ENCODE measurements at places on chromosomes 2 and 18.

DNA sequence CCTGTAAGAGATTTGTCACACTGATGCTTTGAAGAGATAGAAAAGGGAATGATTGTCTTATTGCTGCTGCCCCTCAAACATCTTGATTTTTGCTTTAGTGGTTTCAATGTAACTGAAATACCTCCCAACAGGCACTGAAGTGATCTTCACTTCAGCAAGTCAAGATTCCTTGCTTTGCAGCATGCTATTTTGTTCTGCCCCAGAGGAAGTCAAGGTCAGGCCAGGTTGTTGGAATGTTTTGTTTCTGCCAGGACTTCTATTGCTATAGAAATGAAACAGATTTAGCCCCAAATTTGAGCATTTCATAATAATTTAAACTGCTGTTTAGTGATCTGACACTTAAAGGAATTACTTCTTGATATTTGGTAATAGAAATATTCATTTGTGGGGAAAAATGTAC, 277.6 kb downstream of the ZNF804A start:
- no peak for DNase-seq

DNA sequence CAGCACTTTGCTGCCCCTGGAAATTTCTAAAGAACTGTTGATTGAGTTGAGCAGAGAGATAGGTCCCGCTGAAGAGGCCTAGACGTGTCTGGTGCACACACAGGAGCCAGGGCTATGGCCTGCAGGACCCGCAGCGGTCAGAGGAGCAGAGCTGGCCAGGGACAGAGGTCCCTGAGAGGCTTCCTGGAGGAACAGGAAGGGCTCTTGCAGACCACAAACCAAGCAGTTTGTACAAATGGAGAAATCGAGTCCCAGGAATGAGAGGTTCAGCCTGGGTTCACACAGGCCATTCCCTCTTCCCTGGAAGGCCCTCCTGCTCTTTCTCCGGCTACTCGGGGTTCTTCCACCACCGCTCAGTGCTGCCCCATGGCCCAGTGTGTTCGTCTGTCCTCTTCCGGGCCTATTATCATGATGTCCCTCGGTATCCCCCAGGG, 1.2 kb upstream of the BIN1 start:
- no peak for DNase-seq

DNA sequence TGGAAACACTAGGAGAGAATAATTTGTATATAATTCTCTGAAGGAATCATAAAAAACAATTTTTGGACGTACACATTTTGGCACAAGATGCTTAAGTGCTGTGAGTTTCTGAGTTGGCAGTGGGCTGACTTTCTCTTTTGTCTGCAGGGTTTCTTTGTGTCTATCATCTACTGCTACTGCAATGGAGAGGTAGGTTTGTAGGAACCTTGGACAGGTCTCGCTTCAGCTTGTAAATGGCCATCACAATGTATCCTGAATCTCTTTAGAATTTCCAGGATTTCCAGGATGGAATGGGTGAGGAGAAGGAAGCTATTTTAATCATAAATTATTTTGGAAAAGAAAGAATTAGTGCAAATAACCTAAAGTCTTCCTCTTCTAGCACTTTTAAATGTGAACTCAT, 83.9 kb downstream of the PTH2R start:
- no peak for DNase-seq

DNA sequence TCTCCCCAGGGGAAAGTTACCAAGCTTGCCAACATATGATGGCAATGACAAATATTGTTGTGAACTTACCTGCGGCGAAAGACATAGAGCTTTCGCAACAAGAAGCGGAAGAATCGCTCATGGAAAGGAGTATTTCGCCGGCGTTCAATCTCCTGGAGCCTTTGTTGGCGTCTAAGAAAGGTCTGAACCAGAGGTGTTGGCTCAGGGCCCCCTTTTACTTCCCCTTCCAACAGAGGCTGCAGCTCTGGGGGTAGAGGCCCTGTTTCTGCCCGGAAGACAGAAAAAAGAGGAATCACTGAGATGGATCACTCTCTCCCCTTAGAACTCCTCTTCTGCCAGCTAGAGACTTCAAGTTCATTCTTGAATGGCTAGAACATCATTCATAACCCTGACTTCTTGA, 10.8 kb downstream of the GGCX start:
- no peak for DNase-seq

GRCh38 chr18:961644-962355, 57.1 kb downstream of the ADCYAP1 start:
- no peak for DNase-seq

DNA sequence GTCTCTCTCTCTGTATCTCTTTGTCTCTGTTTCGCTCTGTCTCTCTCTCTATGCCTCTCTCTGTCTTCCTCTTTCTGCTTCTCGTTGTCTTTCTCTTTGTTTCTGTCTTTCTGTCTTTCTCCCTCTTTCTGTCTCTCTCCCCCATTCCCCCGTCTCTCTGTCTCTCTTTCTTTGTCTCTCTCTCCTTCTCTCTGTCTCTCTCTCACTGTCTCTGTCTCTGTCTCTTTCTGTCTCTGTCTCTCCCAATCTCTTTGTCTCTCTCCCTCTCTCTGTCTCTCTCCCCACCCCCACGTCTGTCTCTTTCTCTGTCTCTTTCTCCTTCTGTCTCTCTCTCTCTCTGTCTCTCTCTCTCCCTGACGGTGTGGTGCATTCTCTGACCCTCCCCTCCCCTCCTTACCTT, 71.9 kb upstream of the ZNF516 start:
- no peak for DNase-seq

- peak; percentile 89 for DNase-seq
Measured at GRCh38 chr18:21704603-21705364, at the start of gene ABHD3. Gene ABHD3, minus strand, starts transcription at chr18:21704774. Its CDS starts 109 bp downstream, at chr18:21704665.

Measured in amniotic stem cell (primary cell).